ENCODE measurements at places on chromosomes 7 and 10.

DNA sequence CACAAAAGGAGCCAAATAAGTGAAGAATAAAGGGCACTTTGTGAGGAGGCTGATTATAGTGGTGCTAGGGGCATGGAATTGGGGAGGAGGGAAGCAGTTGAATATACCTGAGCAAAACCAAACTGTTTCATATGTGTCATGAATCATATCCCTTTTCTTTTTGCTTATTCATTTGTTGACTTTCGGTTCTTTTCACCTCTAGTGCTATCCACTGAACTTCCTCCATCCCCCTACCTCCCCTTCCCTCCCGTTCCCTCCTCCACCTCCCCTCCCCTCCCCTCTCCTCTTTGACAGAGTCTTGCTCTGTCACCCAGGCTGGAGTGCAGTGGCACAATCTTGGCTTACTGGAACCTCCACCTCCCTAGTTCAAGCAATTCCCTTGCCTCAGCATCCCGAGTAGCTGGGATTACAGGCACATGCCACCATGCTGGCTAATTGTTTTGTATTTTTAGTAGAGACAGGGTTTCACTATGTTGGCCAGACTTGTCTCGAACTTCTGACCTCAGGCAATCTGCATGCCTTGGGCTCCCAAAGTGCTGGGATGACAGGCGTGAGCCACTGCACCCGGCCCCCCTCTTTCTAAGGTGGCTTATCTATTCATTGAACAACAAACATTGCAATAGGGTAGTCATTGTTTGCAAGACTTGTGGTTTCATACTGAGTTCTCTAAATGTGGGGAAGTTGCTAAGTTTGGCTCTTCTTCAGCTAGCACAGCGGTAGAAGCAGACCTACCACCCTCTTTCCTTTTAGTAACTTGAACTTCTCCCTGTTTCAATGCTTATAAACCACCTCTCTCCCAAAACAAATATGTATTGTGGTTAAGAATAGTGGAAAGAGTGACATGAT, 150.4 kb upstream of the PRPS1L1 start:
- peak; percentile 6 for DNase-seq

DNA sequence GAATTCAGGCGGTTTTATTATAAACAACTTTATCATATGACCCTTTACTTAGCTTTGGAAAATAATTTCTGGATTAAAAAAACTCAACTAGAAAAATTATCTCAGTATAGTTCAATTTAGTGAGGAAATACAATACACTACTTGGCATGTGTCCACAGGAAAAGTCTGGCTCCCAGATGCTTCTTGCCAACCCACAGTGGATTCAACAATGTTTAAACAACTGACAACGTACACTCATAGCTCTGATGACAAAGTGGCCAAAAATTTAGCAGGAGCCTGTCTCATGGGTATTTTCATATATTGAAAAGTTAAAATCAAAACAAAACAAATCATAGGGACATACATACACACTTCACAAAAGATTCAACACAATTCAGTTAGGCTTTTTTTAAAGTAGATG, 158.8 kb downstream of the SKAP2 start:
- no peak for DNase-seq

DNA sequence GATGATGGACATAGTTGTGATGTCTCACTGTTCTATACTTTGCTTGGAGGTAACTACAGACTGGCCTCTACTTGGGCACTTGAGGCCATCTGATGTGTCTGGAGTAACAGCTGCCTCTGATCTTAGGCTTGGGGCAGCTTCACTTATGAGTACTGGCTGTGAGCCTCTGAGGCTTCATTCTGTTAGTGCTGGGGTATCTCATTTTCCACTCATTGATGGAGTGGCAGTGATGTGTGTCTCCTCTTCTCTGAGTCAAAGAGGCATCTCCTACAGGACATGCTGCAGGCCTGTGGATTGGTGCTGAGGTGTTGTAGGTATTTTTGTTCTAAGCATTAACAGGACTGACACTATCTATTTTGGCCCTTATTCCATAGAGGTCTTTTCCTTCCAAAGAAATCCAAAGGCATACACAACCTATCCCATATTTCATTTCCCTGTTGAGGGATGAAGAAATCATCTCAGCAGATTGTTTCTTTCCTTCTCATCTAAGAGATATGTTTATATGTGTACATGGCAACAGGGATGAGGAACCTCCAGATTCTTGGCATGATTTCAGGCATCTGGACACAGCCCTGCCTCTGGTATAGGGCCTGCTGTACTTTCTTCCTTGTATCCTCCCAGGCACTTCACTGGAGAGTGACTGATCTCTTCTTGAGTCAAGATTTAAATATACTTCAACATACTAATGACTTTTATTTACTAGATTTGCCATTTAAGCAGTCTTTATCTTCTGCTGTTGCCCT, 65.7 kb upstream of the NOBOX start:
- DNase-seq = no peak

DNA sequence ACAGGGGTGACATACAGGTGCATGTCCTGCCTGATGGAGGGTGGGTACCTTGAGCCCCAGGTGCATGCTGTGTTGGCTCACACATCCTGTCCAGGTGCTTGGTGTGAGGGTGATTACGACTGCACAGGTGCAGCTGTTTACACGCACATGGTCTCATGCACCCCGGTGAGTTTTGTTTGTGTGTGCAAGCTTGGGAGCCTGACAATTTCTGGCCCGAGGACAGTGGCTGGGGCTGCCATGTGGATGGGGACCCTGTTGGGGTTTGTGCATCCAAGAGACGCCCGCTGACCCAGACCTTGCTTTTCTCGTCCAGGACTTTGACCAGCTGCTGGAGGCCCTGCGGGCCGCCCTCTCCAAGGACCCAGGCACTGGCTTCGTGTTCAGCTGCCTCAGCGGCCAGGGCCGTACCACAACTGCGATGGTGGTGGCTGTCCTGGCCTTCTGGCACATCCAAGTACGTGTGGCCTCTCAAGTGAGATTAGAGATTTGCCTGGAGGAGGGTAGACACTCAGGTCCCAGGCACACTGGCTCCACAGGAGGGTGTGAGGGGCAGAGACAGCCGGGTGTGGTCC, 61.7 kb downstream of the PRF1 start:
- no peak for DNase-seq

Measured in CD4-positive, alpha-beta T cell treated with Interleukin-1 beta for 1 hour (primary cell).